SW 1271 (cell line): ENCODE measurements at places on chromosomes 3 and 15.

DNA sequence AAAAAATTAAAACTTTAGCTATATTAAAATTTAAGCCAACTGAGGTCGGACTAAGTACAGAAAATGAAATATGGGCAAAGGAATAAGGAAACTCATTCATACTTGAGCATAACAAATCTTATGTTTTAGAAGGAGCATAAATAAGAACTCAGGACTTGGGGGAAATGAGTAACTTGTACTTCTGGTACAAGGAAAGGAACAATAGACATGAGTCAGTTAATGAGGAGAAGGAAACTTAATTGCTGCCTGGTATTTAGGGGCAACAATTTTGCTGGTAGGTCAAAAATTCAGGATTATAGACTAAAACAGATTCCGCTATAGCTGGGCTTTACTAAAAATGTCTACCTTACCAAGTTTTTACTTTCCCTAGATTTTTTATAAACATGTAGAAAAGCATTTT, 113.1 kb downstream of the MYO5A start:
- no peak for DNase-seq

GRCh38 chr3:165526367-165526766, 310.9 kb downstream of the BCHE start:
- no peak for DNase-seq

DNA sequence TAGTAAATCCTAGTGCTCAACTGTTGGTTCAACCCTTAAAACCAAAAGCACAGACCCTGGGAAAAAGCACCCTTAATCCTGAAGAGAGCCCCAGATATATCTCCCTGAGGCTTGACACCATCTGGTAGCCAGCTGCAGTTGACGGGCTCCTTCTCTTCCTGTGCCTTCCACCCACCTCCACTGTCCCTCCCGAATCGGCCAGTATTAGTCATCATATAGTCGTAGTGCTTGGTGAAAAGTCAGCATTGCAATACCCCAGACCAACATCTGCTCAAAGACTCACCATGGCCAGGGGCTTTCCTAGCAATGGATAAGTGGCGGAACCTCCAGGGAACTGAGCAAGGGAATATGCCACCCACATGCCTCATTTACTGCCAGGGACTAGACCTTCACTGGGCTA, 125.6 kb upstream of the CRBN start:
- no peak for DNase-seq

DNA sequence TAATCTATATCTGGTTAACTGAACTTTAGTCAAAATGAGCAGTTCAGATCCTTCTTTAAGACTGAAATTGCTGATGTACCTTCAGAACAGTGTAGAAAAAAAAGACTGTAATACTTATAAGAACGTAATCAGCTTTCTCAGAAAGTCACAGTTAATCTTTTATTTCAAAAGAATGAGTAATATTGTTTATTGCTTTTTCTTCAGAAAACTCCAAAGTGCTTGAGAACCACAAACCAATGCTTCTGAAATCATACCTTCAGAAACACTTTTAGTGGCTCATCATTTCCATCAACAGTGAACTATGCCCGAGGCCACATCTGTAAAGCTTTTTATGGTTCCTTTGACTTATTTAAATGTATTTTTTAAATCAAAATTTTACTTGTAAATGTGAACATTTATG, 33.3 kb upstream of the CLASP2 start:
- no peak for DNase-seq

GRCh38 chr15:75661100-75661755, 13.5 kb downstream of the SNX33 start:
- DNase-seq = no peak

DNA sequence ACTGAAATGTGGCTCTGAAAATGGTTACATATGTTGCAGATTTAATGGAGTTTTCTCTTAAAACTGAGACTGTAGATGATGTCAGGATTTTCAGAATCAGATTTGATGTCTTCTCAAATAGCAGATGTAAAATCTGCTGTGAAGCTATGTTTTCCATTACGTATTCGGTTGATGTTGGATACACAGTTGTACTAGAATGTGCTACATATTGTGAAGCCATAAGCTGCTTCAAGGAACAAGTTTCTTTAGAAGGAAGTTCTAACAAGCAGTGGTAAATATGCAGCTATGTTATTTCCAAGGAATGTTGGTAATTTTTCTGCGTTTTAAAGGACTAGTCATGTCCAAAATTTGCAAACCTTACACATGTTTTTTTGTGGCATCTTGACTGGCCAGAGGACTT, 197.7 kb downstream of the RBMS3 start:
- no peak for DNase-seq

DNA sequence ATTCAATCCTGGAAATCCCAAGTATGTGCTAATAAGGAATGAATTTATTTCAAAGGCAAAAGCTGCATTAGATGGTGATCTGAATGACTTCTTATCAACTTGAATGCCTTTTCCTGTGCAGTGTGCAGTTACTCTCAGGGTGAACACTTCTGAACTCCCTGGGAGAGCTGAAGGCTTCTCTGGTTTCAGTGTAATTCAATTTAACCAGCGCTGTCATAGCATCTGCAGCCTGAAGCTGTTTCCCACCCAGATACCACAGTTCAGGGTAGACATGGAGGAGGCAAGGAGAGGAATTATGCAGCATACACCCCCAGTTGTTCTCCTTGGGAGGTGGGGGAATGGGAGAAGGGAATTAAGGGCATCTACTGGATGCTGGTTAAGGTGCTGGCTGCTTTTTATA, 49.1 kb upstream of the PRR23C start:
- DNase-seq = no peak

- DNase-seq = no peak
These were observed 919.3 kb downstream of the TUSC7 start for GRCh38 chr3:117628823-117629291.

DNA sequence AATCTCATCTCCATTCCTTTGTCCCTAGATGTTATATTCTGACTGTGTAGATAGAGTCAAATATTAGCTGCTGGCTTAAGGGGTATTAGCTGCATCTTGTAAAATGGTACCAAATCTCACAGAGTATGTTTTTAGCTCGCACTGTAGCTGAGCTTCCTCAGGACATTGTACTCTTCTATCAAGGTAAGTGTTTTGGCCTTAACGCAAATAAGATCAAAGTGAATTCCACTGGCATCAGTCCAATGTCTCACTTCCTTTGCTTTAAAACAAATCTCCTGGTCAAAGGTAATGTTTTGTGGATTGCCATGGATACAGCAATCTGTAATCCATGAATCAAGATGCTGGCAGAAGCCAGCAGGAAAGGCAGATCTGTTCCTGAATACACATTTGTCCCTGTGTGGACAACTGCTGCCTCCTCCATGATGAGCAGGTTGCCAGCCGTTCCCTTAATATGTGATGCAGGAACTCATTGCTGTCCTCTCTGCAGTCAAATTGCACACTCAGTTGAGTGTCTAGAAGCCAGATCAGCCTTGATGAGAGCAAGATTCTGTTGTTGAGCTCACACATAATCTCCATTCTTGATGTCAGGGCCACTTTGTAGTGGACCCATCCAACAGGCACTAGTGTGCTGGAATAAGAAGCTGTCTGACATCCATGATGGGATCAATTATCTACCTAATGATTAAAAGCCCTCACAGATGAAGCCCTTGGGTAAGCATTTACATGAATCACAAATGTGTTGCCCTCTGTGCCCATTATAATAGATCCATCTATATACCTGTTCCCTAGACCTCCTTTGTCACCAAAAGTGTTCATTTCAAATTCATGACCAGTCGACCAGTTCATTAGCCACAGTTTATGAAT, 96.6 kb upstream of the AGTR1 start:
- DNase-seq = no peak

DNA sequence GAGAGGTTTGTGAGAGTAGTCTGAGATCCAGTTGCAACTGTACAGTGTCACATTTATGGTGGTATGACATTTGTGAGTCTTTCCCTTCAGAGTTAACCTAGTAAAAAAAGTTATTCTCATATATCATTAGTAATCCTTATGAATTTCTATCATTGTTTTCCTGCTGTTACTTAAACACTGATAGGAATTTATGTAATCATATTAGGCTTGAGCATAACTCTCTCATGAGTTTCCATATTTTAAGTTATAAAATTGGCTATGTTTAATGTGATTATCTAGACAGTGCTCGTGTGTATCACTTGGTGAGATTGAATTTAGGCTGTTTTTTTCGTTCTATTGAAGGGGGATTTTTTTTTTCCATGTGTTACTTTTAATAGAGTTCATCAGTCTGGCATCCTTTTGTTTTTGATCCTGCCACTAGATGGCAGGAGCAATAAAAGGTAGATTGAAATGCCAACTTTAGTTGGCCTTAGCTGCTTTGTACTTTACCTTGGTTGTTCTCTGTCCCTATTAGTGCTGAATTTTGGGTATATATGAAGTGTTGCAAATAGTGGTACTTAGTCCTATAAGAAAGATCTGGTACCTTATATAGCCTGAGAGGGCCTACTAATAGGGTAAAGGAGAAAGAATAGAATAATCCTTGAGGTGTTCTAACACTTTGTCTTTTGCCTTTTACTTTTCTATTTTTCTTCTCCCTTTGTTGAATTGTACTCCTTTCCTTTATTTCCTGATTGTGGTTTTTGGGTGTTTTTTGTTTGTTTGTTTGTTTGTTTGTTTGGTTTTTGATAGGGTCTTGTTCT, 17.9 kb downstream of the STT3B start:
- no peak for DNase-seq

DNA sequence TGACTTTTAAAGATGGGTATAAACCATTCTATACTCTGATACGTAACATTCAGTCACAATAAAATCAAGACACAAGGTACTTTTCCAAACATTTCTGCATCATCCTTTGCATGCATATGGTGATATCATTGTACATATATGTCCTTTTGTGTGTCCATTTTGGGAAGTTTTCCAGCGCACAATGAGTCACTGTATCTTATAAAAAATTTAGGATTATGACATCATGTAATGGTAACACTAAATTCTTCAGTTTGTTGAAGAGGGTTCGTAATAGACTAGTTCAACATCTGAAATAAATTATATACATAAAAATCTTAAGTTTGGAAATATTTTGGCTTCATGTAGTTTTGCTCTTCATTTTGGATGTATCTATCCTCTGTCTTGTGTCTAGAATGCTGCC, 480.9 kb downstream of the ROBO1 start:
- DNase-seq = no peak
